ENCODE measurements at places on chromosomes 6 and 20.

DNA sequence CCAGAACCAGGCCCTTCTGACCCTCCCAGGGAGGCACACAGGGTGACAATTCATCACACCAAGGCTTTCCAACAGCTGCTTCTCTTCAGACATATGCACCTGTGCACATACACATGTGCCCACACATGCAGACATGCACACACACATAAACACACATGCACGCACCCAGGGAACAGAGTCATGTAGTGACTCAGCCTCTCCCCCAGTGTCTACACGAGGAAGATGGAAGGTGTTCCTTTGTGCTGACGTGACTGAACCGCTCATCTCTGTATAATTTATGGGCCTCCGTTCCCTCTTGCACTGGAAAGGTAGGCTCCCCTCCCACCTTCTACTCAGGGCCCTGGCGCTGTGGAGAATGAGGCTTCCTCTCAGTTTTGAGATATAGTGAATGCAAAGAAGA lies 23.8 kb upstream of the PLEKHG1 start:
- DNase-seq = no peak

DNA sequence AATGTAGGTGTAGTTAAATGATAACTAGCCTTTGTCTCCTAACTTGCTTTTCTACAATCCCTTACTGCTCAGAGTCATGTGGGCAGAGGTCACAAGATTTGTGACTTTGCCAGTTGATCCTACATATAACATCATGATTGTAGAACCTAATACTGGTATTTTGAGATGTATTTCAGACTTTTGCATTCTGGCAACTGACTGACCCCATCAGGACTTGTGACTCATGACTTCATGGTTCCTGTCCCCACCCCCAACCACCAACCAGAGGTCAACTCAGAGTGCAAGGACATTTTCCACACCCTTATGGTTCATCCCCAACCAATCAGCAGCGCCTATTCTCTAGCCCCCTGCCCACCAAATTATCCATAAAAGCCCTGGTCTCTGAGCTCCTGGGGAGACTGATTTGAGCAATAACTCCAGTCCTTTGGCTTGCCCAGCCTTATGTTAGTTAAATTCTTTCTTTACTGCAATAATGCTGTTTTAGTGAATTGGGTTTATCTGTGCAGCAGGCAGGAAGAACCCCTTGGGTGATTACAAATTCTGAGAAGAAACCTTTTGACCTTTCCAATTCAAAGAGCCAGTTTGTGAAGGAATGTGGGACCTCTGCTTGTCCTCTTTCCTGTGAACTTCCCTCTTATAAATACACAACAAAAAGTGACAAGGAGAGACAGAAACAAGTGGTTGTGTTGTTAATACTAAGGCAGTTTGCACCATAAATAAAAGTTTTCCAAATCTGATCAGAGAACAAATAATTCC lies 588.7 kb downstream of the UTRN start:
- no peak for DNase-seq

DNA sequence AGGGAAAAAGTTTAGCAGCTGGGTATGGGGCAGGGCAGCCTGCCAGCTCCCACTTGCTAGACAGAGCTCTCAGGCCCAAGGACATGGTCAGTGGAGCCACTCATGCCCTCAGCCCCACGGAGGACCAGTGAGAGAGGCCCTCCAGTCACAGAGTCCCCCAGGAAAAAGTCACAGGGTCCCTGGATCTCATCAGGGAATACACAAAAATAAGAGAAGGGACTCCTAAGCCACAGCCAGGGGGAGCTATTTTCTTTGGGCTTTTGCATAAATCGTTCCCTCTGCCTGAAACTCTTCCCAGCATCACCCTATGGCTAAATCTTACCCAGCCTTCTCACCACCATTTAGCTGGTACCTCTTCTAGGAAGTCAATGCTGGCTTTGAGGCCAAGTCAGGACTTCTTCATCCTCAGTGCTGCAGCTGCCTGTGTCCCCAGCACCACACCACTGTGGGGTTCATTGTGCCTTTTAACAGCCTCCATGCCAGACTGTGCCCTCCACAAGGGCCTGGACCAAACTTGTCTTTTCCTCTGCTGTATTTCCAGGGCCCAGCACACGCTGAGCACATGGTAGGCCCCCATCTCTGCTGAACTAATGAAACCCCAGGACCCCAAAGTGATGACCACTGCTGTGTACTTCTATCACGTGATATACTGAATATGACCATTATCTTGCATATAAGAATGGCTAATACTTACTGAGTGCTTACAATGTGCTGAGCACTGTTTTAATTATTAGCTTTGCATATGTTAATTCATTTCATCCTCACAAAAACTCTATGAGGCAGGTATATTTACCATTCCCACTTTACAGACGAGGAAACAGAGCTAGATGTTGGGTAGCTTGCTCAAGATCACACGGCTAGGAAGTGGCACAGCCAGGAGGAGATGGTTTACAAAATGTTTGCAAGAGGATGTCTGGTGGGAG lies 2.0 kb downstream of the ZNF335 start:
- DNase-seq = peak; percentile 34

DNA sequence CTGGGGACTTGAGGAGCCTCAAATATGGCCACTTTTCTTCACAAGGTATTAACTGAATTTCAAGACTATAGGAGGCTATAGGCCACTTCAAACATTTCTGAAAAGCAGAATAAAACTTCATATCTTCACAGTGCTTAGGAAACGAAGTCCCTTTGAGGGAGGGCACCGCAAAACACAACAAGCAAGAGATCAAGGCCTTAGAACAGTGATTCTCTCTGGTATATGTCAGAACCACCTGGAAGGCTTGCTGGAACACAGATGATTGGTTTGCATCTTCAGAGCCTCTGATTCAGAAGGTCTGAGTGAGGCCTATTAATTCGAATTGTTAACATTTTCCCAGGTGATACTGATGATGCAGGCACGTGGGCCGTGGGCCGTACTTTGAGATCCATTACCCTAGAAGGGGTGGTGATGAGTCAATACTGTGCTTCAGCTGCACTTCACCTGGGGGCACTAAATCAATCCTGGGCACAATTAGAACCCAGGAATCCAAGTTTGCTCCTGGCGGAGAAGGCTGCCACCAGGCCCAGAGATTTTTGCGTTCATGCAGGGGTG lies 10.7 kb downstream of the SUN5 start:
- no peak for DNase-seq

- no peak for DNase-seq
Observed at GRCh38 chr6:5626727-5627426, 365.6 kb downstream of the FARS2 start.

DNA sequence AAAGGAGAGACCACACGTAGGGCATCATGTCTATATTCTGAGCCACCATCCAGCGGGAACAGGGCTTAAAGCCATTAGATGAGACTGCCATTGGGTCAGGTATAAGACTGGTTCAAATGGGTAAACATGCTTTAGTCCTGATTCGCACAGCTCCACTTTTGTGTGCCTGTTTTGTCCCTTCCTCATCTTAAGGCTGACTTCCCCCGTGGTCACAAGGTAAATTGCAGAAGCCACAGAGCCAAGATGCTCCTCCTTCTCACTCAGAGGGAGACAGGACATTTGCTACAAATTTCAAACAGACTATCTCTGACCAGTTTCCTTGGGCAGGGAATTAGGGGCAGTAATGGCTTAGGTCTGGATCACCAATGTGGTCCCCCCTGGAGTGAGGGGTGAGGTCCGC lies 11.4 kb upstream of the IFNGR1 start:
- no peak for DNase-seq

- DNase-seq = no peak
Observed at GRCh38 chr6:73980096-73980495, 284.1 kb downstream of the CD109 start.

DNA sequence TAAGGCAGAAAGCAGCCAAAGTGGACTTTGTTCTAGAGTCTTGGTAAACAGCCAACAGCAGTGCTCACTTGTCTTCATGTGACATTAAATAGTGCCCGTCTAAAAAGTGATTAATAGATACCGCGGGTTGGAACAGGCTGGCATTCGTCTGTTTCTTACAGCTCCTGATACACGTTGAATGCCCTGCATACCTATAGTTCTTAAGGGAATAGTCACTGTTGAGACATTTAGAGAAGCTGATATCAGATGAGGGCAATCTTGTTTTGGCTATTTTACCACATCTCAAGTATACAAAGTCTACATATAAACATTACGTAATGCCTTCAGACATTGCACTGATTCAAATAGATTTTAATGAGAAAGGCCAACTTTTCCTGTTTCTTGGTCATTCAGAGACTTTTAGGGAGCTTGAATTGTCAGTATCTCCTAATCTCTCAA lies 374.9 kb upstream of the FLRT3 start:
- peak; percentile 85 for DNase-seq

DNA sequence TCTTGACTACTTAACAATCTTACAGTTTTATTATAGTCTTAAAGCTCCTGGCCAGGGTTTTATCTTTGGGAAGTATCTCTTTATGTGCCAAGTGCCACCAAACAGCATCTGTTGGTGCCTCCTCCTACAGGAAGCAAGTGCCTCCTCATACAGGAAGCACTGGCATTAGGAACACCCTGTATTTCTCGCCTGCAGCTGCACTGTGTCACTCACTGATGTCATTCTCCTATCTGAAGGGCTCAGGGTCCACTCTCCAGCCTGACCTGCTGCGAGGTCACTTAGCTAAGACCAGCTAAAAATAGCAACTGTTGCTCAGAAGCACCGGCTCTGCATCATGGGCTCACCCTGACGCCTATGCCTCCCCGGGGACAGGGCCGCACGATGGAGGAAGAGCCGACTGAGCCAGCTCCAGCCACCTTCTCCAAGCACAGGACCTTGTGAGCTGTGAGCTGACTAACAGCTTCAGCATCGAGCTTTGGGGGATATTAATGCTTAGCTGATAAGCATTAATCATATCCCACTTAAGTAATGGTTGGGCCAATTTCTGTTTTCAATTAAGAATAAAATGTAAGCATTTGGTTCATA lies 66.3 kb upstream of the CD93 start:
- DNase-seq = no peak

DNA sequence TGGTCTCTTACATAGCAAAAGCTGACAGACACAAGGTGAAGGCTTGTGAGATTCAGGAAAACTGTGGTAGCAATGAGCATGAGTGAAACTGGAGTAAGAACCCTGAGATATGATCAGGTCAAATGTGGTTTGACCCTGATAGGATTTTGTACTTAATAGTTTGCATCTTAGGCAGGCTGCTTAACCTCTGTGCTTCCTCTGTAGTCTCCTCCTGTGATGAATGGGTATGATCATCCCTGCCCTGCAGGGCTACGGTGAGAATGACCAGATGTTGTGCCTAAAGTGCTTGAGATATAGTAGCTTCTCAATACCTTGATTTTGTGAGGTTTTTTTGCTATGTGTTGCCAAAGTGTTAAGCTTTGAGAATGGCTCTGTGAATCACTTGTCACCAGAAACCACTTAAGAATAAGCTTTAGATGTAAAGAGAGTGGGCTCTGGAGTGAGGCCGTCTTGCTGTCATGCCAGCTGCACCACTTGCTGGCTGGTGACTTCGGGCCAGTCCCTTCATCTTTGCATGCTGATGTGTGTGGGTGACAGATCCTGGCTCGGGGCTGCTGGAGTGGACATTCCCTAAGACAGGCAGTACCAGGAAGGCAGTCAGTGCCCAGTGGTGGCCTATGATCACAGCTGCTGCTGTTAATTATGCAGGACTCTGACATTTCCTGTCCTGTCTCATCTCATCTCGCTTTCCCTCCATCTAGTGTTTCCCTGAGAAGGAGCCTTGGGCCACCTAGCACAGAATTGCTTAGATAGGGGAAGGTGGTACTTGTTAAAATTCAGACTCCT lies 254.7 kb downstream of the NFATC2 start:
- no peak for DNase-seq

DNA sequence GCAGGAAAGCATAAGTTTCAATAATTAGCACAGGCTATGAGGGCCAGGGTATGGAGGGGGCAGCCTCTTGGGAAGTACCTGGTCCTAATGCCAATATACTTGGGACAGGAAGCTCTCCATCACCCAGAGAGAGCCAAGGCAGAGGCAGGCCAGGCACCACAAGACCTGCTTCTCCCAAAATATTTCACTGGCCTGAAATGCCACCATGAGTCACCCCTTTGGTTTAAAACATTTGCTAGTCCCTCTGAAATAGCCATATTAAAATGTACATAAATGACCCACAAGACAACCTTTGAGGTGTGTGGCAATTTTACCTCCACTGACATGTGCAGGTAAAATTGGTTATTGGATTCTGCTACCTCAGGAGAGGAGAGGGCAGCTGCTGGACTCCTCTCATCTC lies 23.4 kb upstream of the SCUBE3 start:
- DNase-seq = no peak

- DNase-seq = peak; percentile 87
Observed at GRCh38 chr6:127342946-127343808, at the start of gene ECHDC1. Gene ECHDC1 (minus strand): TSS chr6:127343609. CDS start chr6:127331028, 12,581 bp downstream.

DNA sequence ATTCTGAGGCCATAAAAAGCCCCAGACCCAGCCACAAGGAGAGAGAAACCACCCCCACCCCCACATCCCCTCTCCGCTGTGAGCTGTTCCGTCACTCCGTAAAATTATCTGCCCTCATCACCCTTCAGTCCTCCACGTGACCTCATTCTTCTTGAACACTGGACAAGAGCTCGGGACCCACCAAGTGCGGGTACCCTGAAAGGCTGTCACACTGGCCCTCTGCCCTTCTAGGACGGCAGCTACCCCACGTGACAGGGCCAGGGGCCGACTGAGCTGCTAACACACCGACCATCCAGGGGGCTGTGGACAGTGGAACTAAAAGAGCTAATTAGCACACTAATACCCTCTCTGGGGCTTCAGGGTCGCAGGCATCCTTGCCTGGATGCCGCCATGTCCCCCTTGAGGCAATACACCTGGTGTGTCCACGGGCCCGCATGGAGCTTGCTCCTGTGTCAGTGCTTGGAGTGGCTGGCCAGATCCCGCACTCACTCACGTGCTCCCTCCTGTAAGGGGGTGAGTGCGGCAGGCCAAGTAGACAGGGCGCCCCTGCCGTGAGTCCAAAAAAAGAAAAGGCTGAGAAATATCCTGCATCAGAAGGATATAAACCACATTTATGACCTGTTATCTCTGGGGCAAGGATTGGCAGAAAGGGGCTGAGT lies 29.2 kb upstream of the AHCY start:
- no peak for DNase-seq

GRCh38 chr6:6484681-6485080 lies 103.8 kb upstream of the LY86 start:
- DNase-seq = no peak

DNA sequence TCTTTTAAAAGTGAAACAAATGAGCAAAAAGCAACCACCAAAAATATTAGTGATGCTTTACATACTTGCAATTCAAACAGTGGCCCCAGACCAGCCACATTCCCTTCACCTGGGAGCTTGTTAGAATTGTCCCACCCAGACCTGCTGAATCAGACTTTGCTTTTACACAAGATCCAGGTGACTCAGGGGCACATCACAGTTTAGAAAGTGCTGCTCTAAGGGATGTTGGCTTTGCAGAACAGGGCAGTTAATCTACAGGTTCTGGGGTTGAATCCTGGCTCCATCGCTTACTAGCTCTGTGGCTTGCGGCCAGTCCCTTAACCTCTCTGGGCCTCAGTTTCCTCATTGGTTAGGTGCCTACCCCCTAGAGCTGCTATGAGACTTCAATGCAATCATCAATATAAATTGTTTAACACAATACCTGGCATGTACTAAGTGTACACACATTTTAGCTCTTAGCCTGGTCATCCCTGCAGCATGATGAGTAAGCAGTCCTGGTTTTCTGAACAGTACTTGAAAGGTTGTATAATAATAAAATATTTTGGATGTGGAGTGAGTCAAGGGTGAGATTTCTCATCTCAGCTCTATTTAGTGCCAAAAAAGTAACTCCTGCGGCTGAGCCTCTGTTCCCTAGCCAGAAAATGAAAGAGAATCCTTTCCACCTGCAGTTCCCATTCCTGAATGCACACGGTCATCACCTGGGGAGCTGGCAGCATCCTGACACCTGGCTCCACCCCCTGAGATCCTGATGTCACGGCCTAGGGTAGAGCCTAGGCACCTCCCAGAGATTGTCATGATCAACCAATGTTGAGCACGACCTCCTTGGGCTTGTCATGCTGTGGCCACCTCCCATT lies 162.7 kb downstream of the ANKRD60 start:
- DNase-seq = no peak
